ENCODE measurements at places on chromosomes 1 and 21.
A peak's percentile ranks its signal among the peaks of the same experiment; 100 is the strongest.

DNA sequence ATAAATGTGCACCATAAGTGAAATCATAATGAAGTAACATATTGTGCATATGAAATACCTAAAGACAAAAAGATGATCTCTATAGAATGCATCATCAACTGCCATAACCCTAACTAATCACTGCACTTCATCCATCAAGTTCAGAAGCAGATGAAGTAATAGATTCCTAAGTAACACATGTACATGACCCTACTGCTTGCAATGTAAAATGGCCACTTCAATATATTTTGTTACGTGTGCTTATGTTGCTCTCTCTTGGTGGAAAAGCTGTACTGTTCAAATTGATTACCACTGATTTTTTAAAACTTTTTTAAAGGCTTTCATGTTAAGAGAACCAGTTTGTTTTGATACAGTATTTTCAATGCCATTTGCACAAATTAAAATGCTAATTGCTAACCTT, 141.8 kb downstream of the TTLL7 start:
- H3K36me3 ChIP-seq = no peaks in the 10 kb centered on the region
- H3K27ac ChIP-seq = no peak overlapping the region
- H3K4me3 ChIP-seq = no peak overlapping the region
- H3K27me3 ChIP-seq = no peaks in the 10 kb centered on the region

GRCh38 chr1:227240983-227241382, 77.3 kb downstream of the CDC42BPA start:
- no peak overlapping the region for H3K4me3 ChIP-seq
- H3K27ac ChIP-seq = no peak overlapping the region
- no peak for DNase-seq

DNA sequence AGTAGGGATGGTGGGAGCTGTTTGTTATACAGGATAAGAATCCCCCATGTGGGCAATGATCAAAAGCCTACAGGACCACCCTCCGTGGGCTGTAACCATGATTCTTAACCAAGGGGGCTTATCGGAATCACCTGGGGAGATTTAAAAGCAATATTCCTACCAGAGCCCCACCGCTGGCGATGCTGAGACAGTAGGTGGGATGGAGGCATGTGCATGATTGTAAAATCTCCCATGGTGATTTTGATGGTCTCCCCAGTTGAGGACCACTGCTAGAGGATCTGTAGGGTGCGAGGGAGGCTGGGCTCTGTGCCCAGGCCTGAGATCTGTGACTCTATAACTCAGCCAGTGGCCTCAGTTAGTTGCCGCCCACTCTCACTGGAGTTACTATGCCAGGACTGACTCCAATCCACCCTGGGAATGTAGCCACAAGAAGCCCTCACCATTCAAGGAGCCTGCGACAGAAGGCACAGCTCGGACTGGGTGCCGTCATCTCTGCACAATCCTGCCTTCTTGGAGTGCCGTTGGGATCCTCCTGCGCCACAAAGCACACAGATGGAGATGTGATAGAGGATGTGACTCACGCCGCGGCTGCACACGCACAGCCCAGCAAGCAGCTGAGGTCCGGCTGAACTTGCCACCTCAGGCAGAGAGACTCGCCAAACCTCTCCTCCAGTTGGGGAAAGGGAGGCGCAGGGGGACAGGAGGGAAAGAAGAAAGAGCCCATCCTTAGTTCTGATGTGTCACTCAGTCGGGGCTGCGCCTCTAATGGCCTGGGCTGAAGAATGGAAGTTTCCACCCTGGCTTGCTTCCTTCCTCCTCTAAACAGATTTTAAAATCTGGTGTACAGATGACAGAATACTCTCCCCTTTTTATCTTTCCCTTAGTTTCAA, 26.5 kb downstream of the AKNAD1 start:
- H3K4me3 ChIP-seq = peak overlapping the region; percentile 30
- peaks cover 48% of the 10 kb centered on the region for H3K4me1 ChIP-seq
- no peaks in the 10 kb centered on the region for H3K36me3 ChIP-seq
- H3K27me3 ChIP-seq = no peaks in the 10 kb centered on the region
- peak overlapping the region; percentile 89 for H3K27ac ChIP-seq

DNA sequence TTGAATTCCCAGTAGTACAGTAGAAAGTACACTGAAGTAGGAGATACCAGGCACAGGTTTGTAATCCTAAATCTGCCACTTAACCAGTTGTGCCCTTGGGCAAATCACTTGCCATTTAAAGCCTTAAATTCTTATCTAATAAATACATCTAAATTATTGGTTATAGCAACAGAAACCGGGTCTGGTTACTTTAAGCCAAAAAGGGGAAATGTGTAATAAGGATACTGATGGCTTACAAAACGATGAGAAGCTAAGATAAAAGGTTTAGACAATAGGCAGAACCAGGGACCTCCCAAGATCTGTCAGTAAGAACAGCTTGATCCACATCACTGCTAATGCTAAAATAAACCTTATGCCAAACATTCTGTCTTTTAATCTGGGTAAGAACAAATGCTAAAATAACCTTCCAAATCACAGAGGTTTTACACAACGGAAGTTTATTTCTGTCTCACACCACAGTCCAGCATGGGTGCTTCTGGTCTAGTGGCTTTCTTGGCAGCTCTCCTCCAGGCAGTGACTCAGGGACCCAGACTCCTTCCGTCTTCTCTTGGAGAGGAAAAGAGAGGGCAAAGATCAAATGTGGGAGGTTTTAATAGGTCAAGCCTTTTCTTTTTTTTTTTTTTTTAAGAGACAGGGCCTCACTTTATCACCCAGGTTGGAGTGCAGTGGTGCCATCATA, 16.5 kb upstream of the ZMYM1 start:
- H3K4me3 ChIP-seq = no peak overlapping the region
- H3K27ac ChIP-seq = no peak overlapping the region
- H3K4me1 ChIP-seq = no peaks in the 10 kb centered on the region
- H3K36me3 ChIP-seq = no peaks in the 10 kb centered on the region
- no peak for DNase-seq

- peaks cover 3% of the 10 kb centered on the region for H3K36me3 ChIP-seq
- H3K4me1 ChIP-seq = no peaks in the 10 kb centered on the region
- H3K27ac ChIP-seq = no peak overlapping the region
- no peak for DNase-seq
- no peak overlapping the region for H3K4me3 ChIP-seq
Observed at GRCh38 chr1:231763456-231763855, 136.9 kb downstream of the DISC1 start.

- no peaks in the 10 kb centered on the region for H3K4me1 ChIP-seq
- no peak for DNase-seq
- H3K36me3 ChIP-seq = no peaks in the 10 kb centered on the region
- peaks cover 58% of the 10 kb centered on the region for H3K27me3 ChIP-seq
- no peak overlapping the region for H3K4me3 ChIP-seq
Observed at GRCh38 chr1:29856340-29857114, 620.2 kb downstream of the PTPRU start.

GRCh38 chr1:205939690-205940330, 3.4 kb downstream of the SLC26A9 start:
- H3K27ac ChIP-seq = no peak overlapping the region
- no peak overlapping the region for H3K4me3 ChIP-seq
- no peaks in the 10 kb centered on the region for H3K36me3 ChIP-seq
- DNase-seq = no peak
- peaks cover 86% of the 10 kb centered on the region for H3K27me3 ChIP-seq

DNA sequence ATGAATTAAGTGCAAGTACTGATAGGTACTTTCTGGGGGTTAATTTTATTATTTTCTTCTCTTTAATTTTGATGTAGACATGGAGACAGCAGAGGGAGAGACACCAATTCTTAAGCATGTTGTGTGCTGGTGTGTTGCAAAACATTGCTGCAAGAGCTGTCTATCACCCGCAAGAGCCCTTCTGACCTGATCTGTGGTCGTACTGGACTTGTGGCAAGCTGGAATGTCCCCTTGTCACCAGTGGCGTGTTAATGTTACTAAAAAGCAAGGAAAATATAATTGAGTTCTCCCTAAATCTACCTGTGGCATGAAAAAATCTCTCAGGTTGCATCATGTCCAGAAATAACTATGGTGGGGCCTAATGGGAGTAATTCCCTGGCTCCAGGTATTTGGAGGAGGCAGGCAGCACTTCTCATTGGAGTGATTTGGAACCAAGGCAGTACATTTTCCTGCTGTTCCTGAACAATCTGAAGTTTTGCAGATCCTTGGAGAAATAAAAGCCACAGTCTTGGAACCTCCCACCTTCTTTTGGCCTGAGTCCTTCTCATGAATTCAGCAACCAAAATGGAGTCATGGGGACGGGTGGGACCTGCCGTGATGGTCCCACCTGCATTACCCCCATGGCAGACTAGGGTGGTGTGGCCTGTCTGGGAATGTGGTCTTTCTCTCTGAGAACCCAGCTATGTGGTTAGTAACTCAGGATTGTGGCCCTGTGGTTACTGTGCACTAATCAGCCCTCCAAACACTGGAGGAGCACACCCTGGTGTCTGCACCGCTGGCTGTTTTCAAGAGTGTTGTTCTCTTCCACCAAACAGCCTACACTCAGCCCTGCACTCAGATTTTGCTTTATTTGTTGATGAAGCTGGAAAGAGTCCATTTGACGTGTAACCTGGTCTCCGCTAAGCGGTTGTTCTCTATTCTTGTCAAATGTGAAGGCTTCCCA, 57.4 kb downstream of the GALNT2 start:
- H3K36me3 ChIP-seq = no peaks in the 10 kb centered on the region
- no peak overlapping the region for H3K27ac ChIP-seq
- H3K4me3 ChIP-seq = no peak overlapping the region

DNA sequence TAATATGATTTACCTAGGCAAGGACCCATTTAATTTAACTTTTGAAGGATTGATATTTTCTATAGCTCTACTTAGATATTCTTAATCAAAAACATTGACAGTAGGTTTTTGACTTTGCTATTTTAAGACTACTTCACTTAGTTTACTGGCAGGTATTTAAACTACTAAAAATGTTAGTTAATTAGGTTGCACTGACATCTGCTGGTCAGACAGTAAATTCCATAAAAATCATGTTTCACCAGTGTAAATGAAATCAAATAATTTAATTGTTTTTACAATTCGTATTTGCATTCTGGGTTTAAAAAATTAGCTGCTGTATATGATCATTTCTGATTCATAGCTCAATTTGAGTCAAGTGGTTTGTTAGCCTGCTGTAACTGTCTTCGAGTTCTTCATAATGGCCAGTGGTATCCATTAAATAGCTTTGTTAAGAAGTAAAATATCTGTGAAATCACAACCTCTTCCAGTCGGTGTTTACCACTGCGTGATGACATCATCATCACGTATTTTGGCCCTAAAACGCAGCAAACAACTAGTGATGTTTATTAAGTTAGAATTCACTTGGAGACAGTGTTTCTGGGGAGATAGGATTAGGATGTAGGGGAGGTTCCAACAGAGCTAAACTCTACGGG, 26.2 kb downstream of the EXTL2 start:
- DNase-seq = no peak
- no peaks in the 10 kb centered on the region for H3K36me3 ChIP-seq
- peaks cover 5% of the 10 kb centered on the region for H3K4me1 ChIP-seq
- H3K4me3 ChIP-seq = no peak overlapping the region

DNA sequence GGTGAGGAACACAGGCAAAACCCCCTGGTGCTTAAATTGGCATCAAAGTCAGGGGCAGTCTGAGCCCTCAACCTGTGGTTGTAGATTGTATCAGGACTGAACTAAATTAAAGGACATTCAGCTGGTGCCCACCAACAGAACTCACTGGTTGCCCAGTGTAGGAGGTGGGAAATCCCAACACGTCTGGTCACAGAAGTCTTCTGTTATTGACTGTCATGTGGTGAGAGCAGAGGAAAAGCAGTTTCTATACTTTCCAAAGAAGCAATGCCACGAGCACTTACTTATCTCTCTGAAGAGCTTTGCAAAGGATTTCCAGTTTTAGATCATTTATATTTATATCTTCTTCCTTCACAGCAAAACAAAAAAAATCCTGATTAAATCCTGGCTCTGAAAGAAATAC, 15.0 kb upstream of the ACTA1 start:
- no peaks in the 10 kb centered on the region for H3K4me1 ChIP-seq
- no peak for DNase-seq
- no peak overlapping the region for H3K4me3 ChIP-seq
- H3K27ac ChIP-seq = no peak overlapping the region
- H3K27me3 ChIP-seq = no peaks in the 10 kb centered on the region

DNA sequence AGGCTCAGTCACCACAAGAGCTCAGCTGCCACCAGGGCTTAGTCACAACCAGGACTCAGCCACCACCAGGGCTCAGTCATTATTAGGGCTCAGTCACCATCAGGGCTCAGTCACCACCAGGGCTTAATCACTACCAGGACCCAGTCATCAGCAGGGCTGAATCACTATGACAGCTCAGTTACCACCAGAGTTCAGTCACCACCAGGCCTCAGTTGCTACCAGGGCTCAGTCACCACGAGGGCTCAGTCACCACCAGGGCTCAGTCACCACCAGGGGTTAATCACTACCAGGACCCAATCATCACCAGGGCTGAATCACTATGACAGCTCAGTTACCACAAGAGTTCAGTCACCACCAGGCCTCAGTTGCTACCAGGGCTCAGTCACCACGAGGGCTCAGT, 196.2 kb downstream of the NPHP4 start:
- no peak overlapping the region for H3K27ac ChIP-seq
- H3K4me3 ChIP-seq = no peak overlapping the region
- no peaks in the 10 kb centered on the region for H3K4me1 ChIP-seq

GRCh38 chr1:22628698-22629444, 7.6 kb upstream of the C1QA start:
- H3K27ac ChIP-seq = no peak overlapping the region
- peaks cover 3% of the 10 kb centered on the region for H3K4me1 ChIP-seq
- peaks cover 72% of the 10 kb centered on the region for H3K27me3 ChIP-seq
- DNase-seq = no peak

- no peak overlapping the region for H3K4me3 ChIP-seq
- H3K27me3 ChIP-seq = no peaks in the 10 kb centered on the region
- DNase-seq = no peak
- H3K27ac ChIP-seq = no peak overlapping the region
- no peaks in the 10 kb centered on the region for H3K36me3 ChIP-seq
Observed at GRCh38 chr1:67721112-67721511, 36.1 kb downstream of the GADD45A start.

GRCh38 chr1:208510192-208510952, 266.2 kb upstream of the PLXNA2 start:
- no peaks in the 10 kb centered on the region for H3K4me1 ChIP-seq
- H3K36me3 ChIP-seq = no peaks in the 10 kb centered on the region
- H3K27ac ChIP-seq = no peak overlapping the region
- no peak for DNase-seq
- H3K4me3 ChIP-seq = no peak overlapping the region
- H3K27me3 ChIP-seq = no peaks in the 10 kb centered on the region

All from suprapubic skin (tissue), 4 donors.